Urothelium cell line (cell line): ENCODE measurements at places on chromosomes 3 and 15.

DNA sequence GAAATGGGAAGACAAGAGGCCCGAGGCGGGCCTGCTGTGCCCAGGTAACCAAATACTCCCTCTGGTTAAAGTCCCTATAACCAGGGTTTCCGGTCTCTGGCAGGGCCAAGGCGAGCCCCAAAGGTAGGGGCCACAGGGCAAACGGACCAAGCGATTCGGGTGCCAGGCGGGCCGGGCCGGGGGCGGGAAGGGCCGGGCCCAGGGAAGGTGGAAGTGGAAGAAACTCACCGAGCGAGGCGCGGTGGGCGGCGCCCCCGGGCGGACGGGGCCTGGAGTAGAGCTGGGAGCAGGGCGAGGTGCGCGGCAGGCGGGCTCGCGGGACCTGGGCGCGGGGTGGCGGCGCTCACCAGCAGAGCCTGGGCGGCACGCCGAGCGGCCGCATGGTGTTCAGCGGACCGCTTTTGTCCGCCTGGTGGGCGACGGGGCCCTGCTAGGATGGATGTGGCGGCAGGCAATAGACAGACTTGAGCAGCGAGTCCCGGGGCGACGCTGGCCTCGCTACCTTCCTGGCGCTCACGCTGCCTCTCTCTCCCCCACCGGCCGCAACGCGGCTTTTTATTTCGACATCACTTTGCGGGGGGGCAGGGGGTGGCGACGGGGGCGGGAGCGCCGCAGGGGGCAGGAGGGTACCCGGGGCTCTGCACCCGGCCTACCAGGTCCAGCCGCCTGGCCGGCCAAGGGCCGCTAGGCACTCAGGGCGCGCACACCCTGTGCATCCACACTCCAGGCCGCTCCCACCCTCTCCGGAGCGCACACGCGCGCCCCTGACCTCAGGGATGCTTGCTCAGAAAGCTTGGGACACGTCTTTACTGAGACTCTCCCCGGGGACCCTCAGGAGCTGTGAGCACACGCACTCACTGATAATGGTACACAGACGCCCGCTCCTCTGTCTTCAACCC is at the start of gene GATA2:
GATA2 (minus strand) TSS at position 531 of the 899 bp plus-strand sequence. CDS start 6,170 bp downstream, outside the sequence.
- DNase-seq, result no peak

DNA sequence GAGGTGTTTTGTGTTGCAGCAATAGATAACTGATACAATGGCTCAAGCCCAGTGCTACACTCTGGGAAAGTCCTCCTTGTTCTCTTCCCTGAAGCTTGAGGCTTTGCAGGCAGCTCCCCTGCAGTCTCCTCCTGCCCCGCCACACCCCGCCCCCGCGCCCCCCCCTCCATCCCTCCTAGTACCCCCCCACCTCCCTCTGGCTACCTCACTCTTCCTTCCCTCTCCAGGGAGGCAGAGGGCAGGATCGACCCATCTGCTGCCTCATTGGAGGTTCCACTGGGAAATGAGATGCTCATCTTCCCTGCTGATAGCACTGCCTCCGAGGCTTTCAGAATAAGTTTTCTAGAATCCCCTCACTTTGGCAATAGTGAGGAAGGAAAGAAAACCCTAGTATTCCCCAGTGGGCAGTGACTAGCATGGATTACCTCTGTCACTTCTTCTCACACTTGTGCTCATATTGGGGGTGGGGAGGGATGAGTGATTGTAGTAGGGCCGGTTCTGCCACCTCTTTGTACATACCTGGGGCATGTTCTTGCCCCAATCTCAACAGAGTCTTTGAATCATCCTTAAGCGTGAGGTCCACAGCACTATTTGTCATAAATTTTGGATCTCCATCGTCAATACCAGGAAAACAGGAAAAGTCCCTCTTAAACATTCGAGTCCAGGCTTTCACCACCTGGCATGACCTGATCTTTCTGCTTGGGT is 16.3 kb upstream of the RAB7A start:
- no peak for DNase-seq

DNA sequence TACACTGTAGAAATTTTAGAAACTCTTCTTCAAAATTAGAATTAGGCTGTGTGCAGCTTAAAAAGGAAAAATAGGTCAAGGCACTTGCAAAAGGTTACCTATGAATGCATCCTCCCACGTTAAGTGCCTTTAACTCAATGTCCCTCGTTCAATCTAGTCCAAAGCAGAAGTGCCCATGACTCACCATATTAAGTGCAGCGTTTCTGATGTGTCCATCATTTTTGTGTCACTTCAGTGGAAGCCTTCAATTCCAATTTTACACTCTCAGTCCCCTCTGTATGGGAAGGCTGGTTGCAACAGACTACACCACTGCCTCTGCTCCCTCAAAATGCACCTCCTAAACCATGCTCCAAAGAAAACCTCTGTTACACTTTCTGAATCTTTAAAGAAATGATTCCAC is 53.4 kb downstream of the FOXB1 start:
- DNase-seq, result no peak

DNA sequence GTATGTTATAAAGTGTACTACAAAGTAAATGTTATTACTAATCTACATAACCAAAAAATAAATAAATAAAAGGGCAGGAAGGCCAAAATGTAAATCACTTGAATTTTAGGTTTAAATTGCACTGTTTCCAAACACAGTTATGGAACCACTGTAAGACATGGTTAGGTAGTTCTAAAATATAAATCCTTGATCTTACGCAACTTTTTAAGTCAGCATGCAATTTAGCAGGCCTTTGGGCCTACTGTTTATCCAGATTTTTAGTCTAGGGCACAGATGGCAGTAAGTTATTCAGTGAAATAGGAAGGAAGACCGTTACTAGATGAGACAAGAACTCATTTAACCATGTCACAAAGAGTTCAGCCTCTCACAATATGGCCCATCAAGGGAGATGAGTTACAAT is 187.4 kb upstream of the SLC2A2 start:
- no peak for DNase-seq

DNA sequence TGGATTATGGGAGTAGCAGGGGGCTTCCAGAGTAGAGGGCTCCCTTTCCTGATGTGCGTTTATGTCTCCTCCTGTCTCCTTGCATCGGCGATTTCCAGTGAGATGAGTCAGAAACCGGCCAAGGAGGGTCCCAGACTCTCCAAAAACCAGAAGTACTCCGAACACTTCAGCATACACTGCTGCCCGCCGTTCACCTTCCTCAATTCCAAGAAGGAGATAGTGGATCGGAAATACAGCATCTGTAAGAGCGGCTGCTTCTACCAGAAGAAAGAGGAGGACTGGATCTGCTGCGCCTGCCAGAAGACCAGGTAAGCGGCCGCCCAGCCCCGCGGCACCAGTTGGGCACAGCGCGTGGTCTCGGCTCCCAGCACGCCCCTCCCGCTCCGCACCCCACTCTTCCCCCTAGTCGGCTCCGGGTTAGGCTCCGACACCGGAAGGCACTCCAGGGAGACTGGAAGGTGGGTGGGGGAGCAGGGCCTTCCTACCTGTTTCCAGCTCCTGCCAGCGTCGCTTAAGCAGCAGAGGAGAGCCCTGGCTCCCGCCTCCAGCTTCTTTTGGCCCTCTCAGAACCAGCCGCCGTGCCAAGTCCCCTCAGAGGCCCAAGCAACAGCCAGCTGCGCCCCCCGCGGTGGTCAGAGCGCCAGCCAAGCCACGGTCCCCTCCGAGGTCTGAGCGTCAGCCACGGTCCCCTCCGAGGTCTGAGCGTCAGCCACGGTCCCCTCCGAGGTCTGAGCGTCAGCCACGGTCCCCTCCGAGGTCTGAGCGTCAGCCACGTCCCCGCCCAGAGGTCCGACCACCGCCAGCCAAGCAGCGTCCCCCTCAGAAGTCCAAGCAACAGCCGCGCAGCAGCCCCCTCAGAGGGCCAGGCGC is 34.7 kb downstream of the MOBP start:
- DNase-seq, result no peak

DNA sequence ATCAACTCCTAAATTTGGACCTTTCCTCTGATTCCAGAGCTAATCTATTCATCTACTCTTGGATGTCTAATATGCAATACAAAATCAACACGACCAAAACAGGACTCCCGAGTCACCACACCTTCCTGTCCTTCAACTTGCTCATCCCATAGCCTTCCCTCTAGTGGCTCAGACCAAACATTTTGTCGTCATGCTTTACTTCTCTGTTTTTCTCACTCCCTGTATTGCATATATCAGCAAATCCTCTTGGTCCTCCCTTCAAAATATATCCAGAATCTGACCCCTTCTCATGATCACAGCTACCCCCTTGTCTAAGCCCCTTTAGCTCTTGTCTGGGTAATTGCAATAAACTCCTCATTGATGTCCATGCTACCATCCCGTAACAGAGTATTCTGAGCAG is 30.5 kb upstream of the DCP1A start:
- no peak for DNase-seq

DNA sequence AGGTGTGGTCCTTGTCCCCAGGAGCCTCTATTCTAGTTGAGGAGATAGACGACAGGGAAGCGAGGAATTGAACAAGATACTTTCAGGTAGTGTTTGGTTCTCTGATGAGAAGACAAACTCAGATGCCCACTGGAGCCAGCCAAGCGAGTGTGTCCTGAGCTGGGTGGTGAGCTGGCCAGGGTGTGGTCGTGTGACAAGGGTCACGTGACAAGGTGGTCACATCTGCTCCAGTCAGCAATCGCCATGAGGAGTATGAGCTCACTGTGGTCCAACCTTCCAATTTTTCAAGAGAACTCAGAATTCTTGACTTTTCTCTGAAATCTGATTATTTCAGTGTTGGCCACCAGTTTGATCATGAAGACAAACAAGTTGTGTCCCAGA is 39.5 kb downstream of the SLC6A6 start:
- no peak for DNase-seq

GRCh38 chr3:112085735-112086075 is 484 bp upstream of the C3orf52 start:
- no peak for DNase-seq

GRCh38 chr15:96209285-96209735 is 121.2 kb upstream of the NR2F2 start:
- no peak for DNase-seq

DNA sequence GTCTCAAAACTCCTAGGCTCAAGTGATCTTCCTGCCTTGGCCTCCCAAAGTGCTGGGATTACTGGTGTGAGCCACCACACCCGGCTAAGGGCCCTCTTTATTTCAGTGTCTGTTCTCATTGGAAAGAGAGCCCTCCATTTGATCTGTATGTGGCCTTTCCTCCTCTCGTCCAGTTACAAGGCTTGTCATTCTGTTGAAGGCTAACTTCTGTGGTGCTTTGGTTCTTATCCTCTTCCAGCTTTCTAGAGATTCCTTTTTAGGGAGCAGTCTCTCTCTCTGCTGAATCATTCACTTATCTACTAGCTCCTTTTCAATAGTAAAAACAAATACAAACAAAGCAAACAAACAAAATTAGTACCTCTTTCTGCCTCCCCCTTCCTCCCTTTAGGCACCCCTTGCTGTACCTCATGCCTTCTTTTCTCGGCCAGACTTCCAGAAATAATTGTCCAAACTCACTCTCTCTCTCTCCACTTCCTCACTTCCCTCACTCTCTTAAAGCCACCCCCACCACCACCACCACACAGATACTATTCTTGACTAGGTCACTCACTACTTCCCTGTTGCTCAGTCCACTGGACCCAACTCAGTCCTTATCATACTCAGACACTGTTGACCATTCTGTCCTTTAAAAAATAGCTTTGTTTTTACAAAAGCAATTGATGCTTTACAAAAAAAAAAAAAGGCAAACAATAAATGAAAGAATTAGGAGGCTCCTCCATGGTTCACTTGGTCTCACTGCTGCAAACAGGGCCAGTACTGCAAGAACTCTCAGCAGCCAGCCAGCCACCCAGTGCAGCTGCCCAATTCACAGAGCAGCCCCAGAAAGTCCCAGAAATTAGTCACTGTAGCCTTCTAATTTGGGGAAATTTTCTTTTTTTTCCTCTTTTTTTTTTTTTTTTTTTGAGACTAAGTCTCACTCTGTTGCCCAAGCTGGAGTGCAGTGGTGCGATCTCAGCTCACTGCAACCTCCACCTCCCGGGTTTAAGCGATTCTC is 31.7 kb upstream of the RAB11A start:
- no peak for DNase-seq

- no peak for DNase-seq
Observed at GRCh38 chr3:126545544-126545943, 13.2 kb downstream of the C3orf22 start.

DNA sequence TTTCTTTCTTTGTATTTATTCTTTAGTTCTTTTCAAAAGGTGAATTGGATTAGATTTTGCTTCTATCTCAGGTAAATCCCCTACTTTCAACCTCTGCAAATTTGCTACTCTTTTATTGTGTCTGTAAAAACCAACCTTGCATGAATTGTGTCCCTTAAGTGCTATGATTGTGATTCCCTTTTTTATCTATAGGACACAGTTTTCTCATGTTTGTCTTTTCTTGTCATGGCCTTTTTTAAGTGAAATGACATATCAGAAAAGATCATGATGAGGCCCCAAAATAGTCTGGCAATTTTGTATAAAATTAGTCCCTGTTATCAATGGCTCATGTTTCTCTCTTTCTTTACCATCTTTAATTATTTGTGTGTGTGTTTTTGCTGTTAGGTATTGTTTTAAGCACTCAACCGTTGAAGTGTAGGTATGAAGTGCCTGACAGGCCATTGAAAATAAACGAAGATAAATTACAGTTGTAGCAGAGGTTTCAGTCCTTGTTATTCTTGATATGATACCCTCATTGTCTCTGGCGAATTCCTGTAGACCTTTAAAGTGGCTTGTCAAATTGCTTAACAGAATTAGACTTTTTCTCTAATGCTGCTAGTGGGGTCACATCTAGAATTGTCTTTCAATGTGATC is 184.3 kb downstream of the UBE2E2 start:
- no peak for DNase-seq

DNA sequence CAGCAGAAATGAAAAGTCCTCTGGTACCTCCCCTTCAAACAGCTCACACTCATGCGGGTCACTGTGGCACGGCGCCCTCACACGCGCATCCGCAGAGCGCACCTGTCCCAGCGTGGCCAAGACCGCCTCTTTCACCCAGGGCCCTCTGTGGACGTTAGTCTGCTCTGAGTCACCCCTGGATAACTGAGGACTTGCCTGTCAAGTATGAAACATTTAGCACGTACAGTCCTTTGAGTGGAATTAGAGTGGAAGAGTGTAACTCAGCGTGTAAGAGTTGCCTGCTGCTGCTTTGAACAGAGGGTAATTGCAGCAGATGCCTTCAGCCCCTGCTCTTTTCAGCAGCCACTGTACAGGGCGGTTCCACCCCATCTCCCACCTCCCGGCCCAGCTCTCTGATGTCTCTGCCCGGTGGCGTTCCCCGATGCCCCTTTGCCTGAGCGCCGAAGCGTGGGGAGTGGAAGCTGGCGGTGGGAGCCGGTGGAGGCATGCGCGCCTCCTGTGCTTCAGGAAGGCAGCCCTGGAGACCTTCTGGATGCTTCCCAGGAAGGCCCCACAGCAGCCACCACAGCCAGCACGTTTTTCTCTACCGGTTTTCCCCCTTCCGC is 23.0 kb downstream of the CPN2 start:
- peak; percentile 52 for DNase-seq

GRCh38 chr15:31362886-31363285 is 36.3 kb downstream of the KLF13 start:
- DNase-seq, result no peak
